AG09309 (cell line): ENCODE measurements at places on chromosomes 12 and 14.

GRCh38 chr12:26906704-26907103 is 31.1 kb downstream of the INTS13 start:
- DNase-seq: no peak

GRCh38 chr12:53589915-53590314 is 36.3 kb downstream of the ATF7 start:
- DNase-seq: no peak

- DNase-seq: no peak
These were observed 60.3 kb downstream of the RIN3 start for GRCh38 chr14:92573761-92574498.

DNA sequence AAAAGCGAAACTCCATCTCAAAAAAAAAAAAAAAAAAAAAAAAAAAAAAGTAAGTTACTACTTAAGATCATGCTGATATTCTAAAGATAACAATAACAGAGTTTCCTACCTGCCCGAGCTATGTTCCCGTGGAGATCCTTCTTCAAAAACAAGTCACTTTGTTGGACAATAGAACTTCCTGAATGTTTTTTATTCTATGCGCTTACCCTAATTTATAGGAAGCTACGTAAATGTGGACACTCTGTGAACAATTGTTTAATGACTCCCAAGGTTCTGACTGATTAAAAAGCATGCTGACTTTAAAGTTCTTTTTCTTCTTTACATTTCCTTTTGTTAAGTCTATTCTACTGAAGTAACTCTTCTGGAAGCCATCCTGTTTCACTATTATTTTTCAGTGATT is 52.5 kb downstream of the FGD4 start:
- DNase-seq: no peak

DNA sequence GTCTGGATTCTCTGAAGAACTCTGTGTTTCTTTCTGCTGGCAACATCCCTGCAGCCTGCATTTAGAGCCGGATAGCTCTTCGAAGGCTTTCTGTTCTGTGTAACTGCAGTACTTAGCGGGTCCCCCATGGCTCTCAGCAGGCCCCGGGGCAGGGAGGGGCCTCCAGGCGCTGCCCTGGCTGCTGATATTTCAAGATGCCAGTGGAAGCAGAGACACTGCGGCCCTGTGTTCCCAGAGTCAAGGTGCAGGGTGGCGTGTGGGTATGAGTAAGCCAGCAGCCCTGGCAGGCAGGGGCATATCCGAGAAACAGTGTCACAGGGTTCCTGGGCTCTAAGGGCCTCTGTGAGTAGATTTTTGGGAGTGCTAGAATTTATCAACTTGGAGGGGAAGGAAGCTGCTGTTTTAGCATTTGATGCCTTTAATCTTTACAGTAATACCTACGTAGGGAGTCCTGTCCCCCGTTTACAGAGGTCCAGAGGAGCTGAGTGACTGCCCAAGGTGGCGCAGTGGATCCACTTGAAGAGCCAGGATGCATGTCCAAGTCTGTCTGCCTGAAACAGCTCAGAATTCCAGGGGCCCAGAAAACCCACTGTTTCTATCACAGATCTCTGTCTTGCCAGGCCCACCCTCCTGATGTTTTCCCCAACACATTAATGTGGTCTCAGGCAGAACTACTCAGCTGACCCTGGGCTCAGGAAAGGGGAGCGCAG is 16.2 kb downstream of the ESRRB start:
- no peak for DNase-seq

GRCh38 chr14:83007641-83008225 is 1474.1 kb upstream of the SEL1L start:
- no peak for DNase-seq

DNA sequence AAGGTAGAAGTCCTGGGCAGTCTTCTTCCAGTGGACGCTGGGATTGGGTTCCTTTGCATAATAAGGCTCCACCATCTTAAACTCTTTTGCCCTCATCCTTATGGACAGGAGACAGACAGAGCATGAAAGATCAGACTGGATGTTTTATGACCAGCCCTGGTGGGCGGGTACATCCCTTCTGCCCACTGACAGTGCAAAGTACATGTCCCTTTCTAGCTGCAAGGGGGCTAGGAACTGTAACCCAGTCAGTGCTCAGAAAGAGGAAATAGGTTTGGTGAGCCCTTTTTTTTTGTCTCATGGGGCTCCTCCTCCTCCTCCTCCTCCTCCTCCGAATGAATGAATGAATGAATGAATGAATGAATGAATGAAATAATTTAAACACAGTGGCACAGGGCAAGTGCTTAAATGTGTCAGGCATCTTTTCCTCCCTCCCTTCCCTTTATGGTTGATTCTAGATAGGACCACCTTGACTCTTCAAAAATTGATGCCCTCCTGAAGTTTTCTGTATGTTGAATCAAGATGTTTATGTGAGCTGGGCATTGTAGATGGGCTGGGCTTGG is 36.4 kb upstream of the HNF1A start:
- DNase-seq: no peak

DNA sequence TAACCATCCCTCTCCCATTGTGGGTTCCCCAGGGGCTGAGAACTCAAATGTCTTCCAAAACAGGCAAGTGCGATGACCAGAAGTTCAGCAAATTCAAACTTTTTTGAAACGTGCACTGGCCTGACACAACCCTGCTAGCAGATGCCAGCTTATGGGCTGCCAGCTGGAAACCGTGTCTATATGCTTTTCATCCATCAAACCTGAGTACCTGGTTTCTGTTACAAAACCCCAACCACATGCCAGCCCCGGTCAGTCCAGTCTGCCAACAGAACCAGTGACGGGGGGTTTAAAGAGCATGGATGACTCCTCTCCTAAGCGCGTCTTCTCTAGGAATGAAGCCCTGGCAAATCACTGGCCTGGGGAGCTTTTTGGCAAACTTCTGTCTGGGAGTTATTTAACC is 189.7 kb downstream of the TTC7B start:
- DNase-seq: no peak

- DNase-seq: no peak
These were observed 54.3 kb upstream of the FRMD6 start for GRCh38 chr14:51597261-51598001.

- DNase-seq: no peak
These were observed 188.9 kb upstream of the BCL2L14 start for GRCh38 chr12:11881835-11882234.

DNA sequence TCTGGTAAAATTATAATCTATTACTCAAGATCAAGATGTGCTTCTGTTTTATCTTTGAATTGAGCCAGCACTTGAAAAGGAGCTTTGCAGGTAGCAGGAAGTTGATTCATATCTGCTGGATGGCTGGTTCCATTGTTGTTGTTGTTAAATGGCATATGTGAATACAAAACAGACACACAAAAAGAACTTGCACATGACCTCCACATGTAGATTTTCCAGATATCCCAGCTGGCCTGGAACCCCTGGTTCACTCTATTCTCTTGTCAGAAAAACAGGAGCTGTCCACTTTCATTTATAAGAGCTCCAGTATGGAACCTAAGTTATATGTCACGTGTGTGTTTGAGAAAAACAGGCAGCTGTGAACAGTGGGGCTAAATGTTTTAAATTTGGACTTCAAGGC is 273.9 kb downstream of the TMEM132D start:
- DNase-seq: no peak

- DNase-seq: no peak
These were observed 46.5 kb downstream of the FBXO34 start for GRCh38 chr14:55317542-55318306.

GRCh38 chr12:55658212-55658611 is 21.5 kb downstream of the OR10P1 start:
- no peak for DNase-seq

DNA sequence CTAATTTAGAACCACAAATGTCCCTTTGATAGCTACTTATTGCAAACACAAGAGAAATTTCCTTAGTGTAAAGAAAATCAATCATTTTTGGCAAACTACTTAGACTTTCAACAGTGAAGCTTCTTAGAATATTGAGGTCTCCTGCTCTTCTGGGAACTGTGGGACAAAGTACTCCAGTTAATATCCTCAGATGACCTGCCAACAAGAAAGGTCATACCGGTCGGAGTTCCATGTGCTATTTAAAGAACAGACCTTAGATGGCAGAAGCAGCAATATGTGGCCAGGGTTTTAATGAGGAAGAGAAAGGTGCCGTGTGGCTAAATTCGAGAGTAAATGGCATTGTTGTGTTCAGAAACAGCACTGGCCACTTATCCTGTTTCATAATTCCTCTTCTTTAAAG is 114.7 kb upstream of the AMIGO2 start:
- no peak for DNase-seq

GRCh38 chr14:92663049-92663448 is 85.4 kb downstream of the LGMN start:
- DNase-seq: no peak

- DNase-seq: no peak
These were observed 42.5 kb upstream of the HMGA2 start for GRCh38 chr12:65781681-65782269.

DNA sequence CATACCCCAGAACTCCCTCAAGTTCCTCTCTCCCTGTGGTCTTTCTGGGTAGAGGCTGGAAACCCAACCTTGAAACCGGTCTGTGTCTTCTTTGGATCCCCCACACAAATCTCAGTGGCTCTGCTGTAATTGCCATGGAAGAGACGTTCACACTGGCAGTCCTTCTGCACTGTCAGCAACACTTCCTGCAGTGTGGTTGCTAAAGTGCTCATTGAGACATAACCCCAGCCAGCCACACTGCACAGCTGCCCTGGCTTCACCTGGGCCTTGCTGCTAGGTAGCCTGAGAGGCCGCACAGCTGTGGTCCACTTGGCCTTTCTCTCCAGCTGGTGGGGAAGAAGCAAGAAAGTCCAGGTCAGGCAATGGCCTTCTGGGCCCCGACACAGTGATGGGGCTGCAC is 2.4 kb downstream of the GZMH start:
- DNase-seq: no peak

GRCh38 chr12:53219292-53219955 is 12.4 kb upstream of the ITGB7 start:
- DNase-seq: no peak

DNA sequence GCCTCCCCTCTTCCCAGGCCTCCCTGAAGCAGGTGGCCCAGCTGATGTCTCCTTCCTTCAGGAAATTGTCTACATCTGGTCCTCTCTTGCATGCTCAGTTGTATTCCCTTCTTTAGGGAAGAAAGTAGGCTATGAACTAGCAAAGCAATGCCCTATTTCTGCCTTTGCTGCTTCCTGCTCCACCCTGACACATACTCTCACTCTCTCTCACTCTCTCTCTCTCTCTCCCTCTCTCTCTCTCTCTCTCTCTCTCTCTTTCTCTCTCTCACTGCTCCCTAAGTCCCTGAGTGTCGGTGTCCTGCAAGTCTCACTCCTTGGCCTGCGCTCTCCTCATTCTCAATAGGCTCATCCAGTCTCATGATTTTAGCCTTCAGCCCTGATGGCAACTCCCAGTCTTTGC is 19.4 kb upstream of the PARP11 start:
- no peak for DNase-seq

GRCh38 chr14:100498068-100498467 is 89.1 kb downstream of the BEGAIN start:
- DNase-seq: no peak

- DNase-seq: no peak
These were observed 404.3 kb downstream of the NPAS3 start for GRCh38 chr14:33343016-33343415.

DNA sequence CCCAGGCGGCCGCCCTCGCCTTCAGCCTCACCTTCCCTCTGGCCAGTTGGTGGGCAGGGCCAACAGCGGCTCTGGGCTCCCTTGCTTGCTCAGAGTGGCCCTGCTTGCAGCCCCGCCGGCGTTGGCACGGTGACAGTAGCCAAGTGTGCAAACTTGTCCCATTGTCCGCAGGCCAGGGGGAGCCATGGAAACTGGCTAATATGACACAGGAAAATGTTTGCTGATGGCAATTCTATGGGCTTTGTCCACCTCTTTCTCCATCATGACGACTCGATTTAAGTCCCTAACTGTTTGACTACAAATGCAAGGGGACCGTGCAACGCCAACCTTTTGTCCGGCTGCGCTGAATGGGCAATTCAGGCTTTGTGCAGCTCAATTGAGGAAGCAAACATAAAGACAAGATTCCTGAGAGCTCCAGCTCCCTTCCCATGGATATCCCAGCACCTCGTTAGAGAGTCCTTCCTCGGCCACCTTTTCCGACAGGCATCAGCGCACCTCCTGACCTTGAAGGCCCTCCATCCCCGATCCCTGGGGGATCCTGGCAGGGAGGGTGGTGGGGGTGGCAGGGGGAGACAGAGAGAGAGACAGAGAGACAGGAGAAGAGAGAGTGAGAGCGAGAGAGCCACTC is 785 bp upstream of the FAM181A start:
- DNase-seq: no peak

- DNase-seq: no peak
These were observed 100.7 kb downstream of the SMOC1 start for GRCh38 chr14:69979882-69980281.

GRCh38 chr14:74490486-74490885 is 2.6 kb downstream of the NPC2 start:
- no peak for DNase-seq

DNA sequence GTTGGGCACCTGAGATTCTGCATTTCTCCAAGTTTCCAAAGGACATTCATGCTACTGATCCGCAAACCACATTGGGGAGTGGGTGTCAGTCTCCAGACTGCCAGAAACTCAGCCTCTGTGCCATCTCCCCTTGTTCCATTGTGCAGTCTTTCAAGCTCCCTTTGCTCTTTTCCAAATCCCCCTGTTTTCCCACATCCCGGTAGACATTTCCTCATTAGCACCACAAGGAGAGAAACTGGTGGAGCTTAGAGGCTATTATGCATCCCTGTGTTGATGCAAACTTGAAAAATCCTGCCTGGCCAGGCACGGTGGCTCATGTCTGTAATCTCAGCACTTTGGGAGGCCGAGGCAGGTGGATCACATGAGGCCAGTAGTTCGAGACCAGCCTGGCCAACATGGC is 10.7 kb downstream of the CCDC63 start:
- DNase-seq: no peak
